ENCODE measurements at places on chromosomes 11 and 22.

DNA sequence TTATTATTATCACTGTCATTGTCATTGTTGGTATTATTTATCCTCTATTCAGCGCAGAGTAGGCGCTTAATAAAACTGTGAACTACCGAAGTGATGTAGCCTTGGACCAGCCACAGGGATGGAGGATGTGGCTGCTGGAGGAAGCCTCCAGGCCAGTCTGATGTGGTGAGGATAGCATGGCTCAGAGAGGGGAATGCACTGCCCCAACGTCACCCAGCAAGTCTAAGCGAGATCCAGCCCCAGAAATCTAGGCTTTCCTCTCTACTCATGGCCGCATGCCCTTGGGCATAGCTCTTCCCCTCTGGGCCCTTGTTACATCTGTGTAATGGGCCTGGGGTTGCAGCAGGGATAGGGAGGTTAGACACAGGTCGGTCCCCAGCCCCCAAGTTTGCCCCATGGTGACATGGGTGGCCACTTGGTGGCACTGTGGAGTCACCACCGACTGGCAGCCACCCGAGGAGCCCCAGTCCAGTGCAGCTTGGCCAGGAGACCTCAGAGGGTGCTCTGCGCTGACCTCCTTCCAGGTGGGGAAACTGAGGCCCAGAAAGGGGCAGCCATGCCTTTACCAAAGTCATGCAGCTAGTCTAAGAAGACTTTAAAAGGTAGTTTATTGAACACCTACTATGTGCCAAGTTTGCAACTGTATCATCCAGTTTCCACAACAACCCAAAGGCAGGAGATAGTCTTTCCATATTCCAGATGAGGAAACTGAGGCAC is 395.7 kb downstream of the MN1 start:
- no peak for DNase-seq

GRCh38 chr22:19291580-19292457 is at the start of gene CLTCL1:
TSS of gene CLTCL1 (minus strand) at chr22:19291719. CDS start at chr22:19291641, 78 bp downstream.
- DNase-seq, result peak; percentile 58

DNA sequence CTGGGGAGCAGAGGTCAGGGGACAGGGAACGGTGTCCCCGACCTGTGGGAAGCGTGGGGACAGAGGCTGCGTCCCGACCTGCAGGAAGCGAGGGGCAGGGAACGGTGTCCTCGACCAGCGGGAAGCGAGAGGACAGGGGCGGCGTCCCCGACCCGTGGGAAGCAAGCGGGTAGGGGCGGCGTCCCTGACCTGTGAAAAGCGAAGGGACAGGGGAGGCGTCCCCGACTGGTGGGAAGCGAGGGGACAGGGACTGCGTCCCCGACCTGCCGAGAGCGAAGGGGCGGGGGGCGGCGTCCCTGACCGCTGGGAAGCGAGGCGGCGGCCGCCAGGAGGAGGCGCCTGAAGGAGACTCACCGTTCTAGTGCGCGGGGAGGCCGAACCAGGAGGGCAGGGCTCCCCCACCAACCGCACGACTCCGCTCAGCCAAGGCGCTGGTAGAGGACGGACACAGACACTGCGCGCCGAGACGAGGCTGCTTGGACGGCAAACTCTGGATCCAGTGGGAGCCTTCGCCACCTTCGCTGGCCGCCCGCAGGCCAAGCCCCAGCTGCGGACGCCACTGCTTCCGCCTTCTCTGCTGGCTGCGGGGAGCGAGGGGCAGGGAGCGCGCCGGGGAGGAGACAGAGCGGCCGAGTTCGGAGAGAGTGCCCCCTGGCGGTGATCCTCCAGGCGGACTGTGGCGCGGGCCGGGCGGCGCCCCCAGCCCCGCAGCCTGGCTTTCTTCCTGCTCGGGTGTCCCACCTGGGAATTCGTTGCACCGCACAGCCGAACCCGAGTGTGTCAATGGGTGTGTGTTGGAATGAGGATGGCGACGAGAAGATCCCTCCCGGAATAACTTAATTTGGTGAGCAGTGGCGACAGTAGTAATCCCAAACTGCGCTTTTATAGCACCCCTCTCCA is at the start of gene TRAF6:
TRAF6 (minus strand) TSS at position 579 of the 900 bp plus-strand sequence. CDS start 8,757 bp downstream, outside the sequence.
- DNase-seq, result peak; percentile 86

DNA sequence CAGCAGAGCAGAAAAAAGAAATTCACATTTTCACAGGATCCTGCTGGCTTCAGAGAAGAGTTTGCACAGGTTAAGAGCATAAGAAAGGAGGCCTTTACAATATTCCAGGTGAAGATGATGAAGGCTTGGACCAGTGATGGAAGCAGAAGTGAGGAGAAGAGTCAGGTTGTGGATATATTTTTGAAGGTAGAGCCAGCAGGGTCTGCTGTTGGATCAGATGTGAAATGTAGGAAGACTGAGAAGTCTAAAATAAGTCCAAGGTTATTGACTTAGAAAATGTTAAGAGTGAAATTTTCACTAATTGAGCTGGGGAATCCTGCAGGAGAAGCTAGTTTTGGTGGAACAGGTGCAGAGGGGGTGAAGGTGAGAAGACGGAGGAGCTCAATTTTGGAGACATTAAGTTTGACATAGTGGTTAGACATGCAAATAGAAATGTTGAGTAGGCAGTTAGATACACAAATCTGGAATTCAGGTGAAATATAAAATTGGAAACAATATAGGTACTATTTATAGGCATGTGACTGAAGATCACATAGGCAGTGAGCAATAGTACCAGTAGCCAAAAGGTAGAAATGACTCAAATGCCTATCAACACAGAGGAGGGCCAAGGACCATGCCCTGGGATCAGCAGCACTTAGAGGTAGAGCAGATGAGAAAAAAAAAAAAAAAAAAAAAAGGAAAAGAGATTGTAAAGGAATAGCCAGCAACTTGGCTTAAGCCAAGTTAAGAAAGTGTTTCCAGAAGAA is 252.0 kb downstream of the AASDHPPT start:
- DNase-seq, result no peak

GRCh38 chr11:113105592-113105991 is 144.4 kb downstream of the NCAM1 start:
- DNase-seq, result no peak

DNA sequence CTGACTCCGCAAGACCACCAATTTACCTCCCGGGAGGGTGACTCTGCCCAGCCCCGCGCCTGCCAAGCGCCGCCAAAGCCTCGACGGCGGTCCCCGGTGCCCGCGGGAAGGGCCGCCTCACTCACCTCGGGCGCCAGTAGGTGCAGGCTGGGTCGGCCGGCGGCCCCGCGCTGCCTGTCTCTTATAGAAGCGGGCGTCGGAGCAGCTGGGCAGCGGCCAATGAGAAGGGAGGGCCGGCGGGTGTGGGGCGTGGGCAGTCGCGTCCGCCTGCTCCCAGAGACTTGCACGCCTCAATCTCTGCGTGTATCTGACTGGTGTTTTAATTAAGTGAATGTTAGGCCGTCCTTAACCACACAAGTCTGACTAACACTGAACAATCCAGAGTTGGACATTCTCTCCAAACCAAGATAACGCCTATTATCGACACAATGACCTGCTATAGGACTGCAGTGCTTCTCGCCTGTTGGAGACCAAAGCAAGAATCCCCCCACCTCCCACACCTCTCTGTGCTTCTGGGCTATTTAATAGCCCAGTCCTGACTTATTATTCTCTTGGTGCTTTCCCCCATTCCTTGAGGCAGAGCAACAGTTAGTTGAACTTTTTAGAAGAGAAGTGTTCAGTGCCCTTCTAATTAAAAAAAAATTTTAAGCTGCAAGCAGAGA is at the start of gene TPH1:
TPH1 (minus strand) TSS at position 154 of the 662 bp plus-strand sequence. CDS start 5,507 bp downstream, outside the sequence.
- no peak for DNase-seq

GRCh38 chr22:26842103-26842502 is 184.7 kb downstream of the MIAT start:
- DNase-seq, result no peak

GRCh38 chr11:33399421-33399820 is 142.2 kb downstream of the HIPK3 start:
- DNase-seq, result no peak

- peak; percentile 33 for DNase-seq
Observed at GRCh38 chr22:37284805-37285355, 2.6 kb downstream of the CYTH4 start.

GRCh38 chr11:73344191-73344607 is 32.0 kb upstream of the RELT start:
- DNase-seq, result no peak

Data from CD4-positive, alpha-beta memory T cell (primary cell).